ENCODE measurements at places on chromosomes 4 and X.

DNA sequence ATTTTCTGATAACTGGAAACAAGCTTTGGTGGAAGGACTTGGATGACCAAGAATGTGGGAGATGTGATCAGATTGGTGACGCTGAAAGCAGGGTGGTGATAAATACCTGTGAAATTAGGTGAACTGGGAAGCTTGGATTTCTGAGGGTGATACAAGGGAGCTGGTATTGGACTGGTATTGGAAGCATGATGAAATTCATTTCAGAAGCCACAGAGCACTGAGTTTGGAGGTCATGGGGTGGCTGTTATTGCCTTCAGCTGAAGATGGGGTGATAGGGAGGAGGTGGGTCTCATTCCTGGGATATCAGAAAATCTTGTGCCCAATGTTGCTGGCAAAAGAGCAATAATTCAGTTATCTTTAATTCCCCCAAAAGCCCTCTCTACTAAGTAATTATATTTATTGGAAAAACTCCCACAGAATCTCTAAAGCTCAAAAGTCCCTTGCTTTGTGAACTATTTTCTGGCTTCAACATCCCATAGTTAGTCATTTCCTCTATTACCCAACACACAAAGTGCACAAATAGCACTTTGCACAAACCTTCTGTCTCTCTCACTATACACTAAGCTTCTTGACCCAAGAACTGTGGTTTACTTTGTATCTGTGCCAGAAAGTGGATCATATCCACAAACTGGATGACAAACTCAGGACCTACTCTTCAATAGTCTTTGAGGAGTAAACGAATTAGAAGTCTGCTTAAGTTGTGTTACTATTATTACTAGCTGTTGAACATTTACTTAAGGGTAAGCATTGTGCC, 23.1 kb upstream of the CAMK2D start:
- no peak for DNase-seq

DNA sequence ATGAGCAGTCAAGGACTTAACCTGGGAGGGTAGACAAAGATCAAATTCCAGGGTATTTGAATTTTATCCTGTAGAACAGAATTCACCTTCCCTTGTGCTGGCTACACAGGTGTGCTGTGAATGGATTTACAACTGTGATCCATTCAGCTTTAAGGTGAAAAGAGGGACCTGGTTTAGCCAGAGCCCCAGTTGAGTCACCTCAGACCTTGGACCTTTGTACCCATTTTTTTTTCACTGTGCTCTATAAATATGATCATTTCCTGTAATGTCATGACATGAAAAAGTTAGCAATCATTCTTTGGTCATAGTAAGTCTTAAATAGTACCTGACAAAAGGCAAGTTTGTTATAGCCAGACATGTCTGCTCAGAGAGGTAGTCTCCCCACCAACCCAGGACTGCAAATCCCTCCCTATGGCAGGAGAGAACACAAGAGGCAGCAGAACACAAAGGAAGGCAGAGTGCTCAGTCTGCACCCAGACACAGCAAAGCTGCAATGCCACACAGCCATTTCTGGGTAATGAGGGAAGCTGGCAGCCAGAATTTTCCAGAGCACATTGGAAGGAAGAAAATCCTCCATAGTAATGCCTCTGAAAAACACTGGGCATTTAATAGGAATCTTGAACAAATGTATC, 77.9 kb downstream of the CXXC4 start:
- no peak for DNase-seq

DNA sequence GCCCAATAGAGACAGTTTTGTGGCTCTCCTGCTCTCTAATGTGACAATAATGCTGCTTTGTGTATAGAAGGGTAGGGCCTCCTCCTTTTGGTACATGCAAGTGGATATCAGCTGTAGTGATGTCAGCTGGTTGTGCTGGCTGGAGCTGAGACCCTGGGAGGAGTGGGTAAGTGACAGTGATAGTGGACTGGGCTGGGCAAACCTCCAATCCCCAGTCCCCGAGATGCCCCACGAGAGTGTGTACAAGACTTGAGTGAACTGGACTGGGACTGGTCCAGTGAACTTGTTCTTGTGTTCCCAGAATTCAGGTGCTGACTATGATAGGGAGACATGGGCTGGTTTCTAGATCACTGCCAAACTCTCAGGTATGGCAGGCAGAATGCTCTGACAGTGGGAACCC, 583.6 kb upstream of the PCDH10 start:
- no peak for DNase-seq

- DNase-seq, result no peak
These were observed 30.9 kb downstream of the NLGN3 start for GRCh38 chrX:71175531-71175930.

Data from NCI-H2107 (cell line).